ENCODE measurements at places on chromosomes 5 and 9.

- ATAC-seq: no peak
Observed at GRCh38 chr5:99544356-99544755, 615.5 kb upstream of the CHD1 start.

DNA sequence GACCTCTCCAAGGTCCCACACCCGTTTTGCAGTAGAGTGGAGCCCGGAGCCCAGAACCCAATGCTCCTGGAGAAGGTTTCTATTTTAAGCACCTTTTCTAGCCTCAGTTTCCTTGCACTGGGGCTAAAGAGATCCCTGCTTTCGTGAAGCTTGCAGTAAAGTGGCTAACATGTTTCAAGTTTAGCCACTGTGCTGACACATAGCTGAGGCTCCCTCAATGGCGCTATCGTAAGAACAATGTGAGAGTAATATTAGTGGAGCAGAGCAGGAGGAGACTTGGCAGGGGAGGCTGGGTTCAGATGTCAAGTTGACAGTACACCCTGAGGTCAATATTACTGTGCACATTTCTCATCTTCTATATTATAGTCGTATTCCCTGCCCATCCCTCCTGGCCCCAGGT lies 7.9 kb downstream of the CTXN3 start:
- no peak for ATAC-seq

GRCh38 chr5:149932445-149933350 lies 11.9 kb downstream of the PDE6A start:
- no peak for ATAC-seq

GRCh38 chr5:14851050-14851419 lies 20.5 kb downstream of the ANKH start:
- ATAC-seq: no peak

- ATAC-seq: no peak
Observed at GRCh38 chr5:138471052-138471361, 5.7 kb downstream of the EGR1 start.

DNA sequence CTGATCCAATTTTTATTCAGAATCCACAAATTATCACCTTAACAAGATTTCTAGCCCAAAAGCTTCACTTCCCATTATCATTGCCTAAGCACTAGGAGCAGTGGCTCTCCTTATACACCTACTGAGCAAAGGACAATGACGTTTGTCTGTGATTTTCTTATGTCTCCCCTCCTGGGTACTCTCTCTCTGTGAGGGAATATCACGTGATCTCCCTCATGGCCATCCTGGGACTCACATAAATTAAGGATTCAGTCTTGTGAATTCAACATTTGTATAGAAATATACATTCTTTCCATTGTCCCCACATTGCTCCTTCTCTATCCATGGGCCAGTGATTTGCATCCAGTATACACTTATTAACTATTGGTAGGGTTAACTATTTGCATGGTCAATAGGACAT lies 476.5 kb downstream of the PLK2 start:
- ATAC-seq: no peak

DNA sequence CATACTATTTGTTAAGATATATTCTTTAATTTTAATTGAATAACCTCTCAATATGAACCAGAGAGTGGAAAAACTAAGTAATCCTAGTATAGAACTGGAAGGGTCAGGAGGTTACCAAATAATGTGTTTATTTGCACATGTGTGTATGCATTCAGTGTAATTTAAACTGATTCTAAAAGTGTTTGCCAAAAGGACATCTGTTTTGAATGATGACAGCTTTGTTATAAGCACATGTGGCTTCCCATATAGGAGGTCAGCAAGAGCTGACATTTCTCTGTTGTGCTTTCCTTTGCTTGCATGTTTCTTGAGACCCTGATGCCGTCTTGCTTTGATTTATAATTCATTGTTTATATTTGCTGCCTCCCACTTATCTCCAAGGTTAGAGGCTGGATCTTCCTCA lies 383.4 kb downstream of the BRINP1 start:
- no peak for ATAC-seq

GRCh38 chr9:102405218-102405867 lies 589.8 kb upstream of the CYLC2 start:
- ATAC-seq: no peak

DNA sequence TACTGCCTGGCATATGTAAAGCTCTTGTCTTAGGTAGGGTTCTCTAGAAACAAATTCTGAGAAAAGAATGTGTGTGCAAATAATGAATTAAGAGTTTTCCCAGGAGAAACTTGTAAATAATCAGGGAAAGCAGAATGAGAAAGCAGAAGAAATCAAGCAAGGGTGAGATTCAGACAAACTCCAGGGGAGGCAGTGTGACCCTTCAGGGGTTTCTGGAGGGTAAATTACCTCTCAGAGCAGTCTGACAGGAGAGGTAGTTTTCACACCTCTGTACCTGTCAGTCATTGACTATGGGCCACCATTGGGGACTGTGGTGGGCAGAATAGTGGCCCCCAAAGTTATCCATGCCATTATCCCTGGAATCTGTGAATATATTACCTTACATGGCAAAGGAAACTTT lies 124.6 kb downstream of the KCTD16 start:
- no peak for ATAC-seq

DNA sequence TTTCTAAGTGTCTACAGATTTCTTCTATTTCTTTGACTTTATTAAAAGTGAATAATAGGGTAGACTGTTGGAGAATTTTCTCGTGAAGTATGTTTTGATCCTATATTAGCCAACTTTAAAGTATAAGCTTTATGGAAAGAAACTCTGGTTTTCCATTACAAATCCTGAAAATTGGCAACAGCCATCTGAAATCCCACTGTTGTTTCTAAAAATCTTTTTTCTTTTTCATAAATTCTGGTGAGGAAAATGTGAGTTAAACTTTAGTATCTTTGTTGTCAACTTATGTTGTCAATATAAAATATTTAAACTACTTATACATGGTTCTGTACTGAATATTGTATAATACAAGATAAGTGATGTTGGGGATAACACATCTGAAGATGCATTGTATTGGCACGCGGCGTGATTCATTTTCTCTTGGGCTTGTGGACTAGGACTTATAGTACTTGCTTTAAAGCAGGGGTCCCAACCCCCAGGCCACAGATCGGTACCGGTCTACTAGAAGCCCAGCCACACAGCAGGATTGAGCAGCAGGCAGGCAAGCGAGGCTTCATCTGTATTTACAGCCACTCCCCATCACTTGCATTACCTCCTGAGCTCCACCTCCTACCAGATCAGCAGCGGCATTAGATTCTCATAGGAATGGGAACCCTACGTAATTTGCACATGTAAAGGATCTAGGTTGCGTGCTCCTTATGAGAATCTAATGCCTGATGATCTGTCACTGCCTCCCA lies 12.7 kb downstream of the MAMDC2 start:
- no peak for ATAC-seq

DNA sequence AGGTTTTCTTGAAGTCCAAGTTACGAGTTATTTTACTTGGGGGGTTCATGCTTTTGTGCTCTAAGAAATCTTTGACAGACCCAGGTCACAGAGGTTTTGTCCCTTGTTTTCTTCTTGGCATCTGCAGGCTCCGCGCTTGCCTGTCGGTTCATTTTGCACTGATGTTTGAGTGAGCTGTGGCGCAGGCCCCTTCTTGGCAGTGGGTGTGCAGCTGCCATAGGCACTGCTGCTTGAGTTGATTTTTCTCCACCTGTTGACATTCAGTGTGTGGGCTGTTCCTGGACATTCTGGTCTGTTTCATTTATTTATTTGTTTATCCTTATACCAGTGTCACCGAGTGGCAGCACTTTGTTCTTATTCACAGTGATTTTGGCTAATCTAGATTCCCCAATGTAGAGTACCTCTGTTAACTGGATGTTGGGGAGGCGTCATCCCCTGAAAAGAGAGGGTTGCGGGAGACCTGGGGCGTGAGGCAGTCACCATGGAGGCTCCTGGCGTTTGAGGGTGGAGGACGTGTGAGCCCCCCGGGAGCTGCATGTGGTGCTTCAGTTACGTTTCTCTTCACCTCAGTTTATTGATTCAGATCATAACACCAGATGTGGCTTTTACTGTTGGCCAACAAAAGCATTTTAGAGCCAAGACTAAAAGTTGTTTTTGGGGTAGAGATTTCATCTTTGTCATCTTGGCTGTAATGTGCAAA lies 121.4 kb upstream of the CACNA1B start:
- no peak for ATAC-seq

- no peak for ATAC-seq
Observed at GRCh38 chr9:114172981-114173833, 17.9 kb downstream of the COL27A1 start.
